Head of caudate nucleus (tissue), 42 donors: ENCODE measurements at places on chromosomes 7 and 10.

- DNase-seq: no peak
Observed at GRCh38 chr7:101617451-101618206, 11.5 kb downstream of the MYL10 start.

DNA sequence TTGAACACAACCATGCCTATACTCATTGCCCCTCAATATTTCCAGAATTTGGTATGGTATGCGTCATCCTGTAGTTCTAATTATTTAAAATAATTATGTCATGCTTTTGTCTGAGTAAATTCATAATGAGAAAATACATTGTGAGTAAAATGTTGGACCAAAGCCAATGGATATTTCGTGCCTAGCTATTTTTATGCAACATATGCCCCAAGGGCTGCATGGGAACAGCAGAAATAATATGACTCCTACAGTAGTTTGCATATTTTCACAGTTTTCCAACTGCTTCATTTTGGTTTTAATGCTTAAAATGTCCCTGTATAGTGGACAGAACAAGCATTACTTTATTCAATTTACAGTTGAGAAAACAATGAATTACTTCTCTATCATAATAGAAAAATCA is 1115.6 kb upstream of the GHITM start:
- DNase-seq: no peak

GRCh38 chr7:110591341-110591740 is 499.6 kb upstream of the LRRN3 start:
- DNase-seq: no peak

DNA sequence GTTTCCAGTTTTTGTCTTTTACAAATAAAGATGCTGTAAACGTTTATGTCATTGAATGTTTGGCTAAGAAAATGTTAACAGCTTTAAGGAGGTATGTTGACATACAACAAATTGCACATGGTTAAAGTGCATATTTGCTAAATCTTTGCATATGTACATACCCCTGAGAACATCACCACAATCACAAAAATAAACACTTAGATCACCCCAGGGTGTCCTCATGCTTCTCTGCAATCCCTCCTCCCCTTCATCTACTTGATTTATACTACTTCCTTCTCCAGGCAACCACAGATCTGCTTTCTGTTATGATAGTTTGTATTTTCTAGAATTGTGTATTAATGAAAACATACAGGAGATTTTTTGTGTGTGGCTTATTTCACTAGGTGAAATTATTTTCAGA is 209.5 kb downstream of the GLRX3 start:
- DNase-seq: no peak

DNA sequence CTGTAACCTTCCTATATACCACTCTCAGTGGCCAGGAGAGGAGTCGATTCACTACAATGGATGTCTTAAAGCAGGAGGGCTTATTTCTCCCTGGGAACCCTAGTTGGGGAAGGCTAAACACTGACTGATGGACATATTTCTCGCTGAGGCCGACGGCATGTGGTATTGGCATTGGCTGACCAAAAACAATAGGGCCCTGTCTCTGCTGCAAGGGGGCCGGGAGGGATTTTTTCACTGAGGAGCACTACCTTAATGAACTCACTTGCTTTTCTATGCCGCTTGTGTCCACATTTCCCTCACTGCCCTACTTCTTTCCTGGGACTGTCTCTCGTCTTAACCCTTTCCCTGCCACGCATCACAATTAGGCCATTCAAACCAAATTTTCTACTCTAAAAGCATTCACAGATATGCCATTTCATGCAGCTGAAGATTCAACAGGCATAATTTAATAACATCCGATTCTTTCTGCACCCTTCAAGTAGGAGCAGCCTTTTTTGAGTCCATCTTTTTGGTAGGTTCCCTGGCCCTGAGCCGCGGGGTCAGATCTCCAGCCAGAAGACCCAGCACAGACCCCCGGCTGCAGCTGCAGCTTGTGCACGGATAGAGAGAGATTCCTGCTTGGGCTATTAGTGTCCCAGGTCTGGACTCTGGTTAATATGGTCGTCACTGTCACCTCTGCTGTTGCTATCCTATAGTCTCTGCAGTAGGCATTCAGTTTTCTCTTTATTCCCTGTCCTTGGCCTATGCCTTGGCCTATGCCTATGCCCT is 118.7 kb downstream of the HIPK2 start:
- DNase-seq: peak; percentile 64

- DNase-seq: peak; percentile 19
Observed at GRCh38 chr7:134293002-134293740, 23.6 kb downstream of the SLC35B4 start.

DNA sequence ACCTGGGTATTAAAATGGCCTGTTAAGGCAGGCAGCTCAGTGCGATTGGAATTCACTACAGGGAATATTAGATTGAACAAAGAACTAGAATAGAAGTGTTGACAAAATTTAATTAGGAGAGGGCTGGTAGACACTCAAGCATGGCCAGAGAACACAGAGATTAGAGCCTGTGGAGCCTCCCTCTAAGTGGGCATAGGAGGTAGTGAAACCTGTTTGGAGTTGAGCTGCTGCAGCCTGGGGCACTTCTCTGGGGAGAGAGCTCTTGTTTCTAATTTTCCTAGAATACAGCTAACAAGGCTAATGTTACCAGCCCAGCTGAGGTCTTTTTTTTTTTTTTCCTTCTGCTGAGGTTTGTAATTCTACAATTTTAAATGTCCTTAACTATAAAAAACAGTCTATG is 46.4 kb downstream of the TMEM168 start:
- no peak for DNase-seq

GRCh38 chr10:95814011-95814727 is 58.2 kb downstream of the ENTPD1 start:
- DNase-seq: peak; percentile 51
